ENCODE measurements at places on chromosomes 2 and 18.
A peak's percentile ranks its signal among the peaks of the same experiment; 100 is the strongest.

DNA sequence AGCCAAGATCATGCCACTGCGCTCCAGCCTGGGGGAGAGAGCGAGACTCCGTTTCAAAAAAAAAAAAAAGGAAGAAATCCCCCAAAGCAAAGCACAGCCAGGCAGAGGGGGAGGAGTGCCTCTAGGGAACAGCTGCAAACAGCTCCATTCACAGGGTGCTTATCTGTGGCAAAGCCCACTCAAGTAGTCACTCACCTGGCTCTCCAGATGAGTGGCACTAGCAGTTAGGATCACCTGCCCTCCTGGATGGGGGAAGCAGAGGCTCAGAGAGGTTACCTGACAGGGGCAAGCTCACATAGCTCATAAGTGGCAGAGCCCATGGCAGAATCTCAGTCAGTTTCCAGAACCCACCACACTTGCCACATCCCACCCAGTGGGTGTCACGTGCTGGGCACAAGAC is 30.3 kb downstream of the TFCP2L1 start:
- no peak for DNase-seq

GRCh38 chr2:235320326-235320725 is 173.5 kb upstream of the AGAP1 start:
- DNase-seq, result no peak

GRCh38 chr2:31054842-31055388 is 83.3 kb downstream of the GALNT14 start:
- DNase-seq, result no peak

GRCh38 chr2:181183878-181184542 is 203.6 kb downstream of the UBE2E3 start:
- DNase-seq, result no peak

DNA sequence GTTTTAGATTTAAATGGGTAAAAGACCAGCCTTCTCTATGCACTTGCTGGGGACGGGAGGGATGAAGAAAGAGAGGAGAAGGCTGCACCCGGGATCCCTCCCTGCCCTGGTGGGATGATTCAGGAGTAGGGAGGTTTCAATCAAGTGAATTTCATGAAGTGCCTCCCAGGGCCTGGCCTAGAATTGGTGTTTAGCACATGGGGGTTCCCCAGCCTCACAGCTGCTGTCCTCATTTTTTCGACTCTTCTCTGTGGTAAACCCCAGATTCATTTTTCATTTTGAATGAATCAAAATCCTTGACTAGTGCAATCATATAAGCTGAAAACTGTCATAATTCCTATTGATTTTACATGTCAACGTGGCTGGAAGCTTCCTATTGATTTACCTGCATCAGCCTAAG is 81.1 kb downstream of the LPIN1 start:
- no peak for DNase-seq

- peak; percentile 41 for DNase-seq
These were observed 55.1 kb downstream of the FSIP2 start for GRCh38 chr2:185793532-185794345.

GRCh38 chr2:215565897-215566296 is 130.0 kb upstream of the FN1 start:
- peak; percentile 10 for DNase-seq

- DNase-seq, result no peak
These were observed 43.4 kb downstream of the PLEKHA3 start for GRCh38 chr2:178523596-178524134.

DNA sequence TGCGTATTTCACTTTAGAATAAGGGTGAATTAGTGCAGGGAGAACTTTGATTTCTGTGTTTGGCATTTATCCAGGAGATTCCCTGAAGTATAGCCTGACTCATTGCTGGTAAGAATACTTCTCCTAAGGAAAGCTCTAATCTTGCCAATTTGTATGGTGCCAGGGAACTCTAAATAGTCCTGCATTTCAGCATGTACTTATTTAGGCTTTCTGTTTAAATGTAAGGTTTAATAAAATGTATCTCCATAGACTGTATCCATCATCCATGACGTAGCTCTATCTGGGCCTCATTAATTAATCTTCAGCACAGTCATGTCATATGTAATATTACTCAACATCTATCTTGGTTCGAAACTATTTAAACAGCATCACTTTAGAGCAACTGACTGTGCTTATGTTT is 127.7 kb downstream of the DOK6 start:
- peak; percentile 64 for DNase-seq

All from astrocyte (in vitro differentiated cells and primary cell).